ENCODE measurements at places on chromosomes 3 and 15. TPM values are rescaled to one million over a fixed set of nuclear protein-coding genes. Genes with fewer than 3 reads are reported as not detected.

CHMP2B gene
- total RNA-seq: 44.9 TPM

FBXL2 gene
- total RNA-seq: 9.7 TPM

TICRR gene
- total RNA-seq: 3.7 TPM

PLS1 gene
- total RNA-seq: 10.5 TPM

DNAH12 gene
- not detected for total RNA-seq

DNA sequence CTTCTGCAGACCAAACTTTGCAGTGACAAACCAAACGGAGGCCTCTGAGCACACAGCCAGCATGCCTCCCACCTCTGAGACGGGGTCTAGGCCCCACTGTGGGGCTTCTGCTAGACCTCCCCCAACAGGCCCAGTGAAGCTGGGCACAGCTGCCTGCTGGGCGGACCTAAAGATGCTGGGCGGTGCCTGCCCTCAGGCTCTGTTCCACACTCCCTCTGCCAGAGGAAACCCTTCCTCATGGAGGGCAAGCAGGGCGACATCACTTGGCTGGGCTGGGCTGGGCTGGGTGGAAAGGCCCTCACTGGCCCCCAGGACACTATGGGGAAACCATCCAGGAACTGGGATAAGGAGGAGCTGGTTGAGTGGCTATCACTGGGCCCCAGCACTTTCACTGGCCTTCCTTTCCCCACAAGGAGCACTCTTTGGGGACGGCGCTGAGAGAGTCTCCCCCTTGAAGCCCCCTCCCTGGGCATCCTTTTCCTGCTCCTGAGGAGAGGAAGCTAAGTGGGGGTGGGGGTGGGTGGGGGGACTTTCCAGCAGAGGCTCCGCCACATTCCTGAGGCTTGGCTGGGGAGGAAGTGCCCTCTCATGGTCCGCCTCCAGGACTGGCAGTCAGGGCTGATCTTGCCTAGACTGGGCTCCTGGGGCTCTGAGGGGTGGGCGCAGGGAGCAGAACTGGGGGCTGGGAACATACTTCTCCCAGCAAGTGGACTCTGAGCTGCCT, 98.1 kb upstream of the HACD2 start:
- no peak for DNase-seq

DNA sequence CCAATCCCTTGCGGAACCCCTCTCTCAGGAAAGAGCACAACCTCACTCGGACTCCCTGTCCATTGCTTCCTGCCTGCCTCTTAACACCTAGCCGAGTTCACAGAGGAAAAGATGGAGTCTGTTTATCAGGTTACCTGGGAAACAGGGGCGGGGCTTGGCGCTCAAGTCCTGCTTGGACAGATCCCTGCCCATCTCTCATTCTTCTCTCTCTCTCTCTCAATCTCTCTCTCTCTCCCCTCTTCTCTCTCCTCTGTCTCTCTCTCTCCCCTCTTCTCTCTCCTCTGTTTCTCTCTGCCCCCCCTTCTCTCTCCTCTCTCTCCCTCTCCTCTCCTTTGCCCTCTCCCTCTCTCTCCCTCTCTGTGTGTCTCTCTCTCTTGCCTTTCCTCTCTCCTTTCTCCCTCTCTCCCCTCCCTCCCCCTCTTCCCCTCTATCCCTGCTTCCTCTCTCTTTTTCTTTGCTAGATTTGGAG, at the start of gene EFHB:
Gene EFHB, minus strand, starts transcription at position 120 of the 469 bp plus-strand sequence. CDS start 199 bp downstream, outside the sequence.
- DNase-seq: peak; percentile 64

DNA sequence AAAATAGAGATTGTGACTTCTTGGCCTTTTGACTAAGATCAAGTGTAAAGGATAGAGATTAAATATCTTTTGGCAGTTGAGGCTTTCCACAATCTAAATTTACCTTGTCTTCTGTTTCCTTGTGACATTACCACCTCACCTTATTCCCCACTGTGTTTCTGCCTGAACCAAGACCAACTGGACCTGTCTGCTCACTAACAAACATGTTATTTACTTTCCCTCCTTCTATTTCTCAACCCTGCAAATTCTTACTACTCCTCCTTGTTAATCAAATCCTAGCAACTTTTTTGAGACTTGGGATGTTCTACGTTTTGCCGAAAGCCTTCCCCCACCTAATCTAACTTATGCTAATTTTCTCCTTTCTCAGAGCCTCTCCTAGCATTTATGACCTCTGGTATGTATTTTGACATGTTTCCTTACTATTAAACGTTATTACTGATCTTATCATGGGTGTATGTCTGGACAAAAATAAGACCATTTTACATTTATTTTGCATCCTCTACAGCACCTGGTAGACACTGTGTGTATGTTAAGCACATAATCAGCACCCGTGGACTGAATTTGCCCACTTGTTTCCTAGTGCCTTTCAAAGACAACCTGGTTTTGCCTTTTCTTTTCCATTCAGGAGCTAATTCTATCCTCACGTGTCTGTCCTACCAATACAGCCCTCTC, 7.6 kb upstream of the CCNL1 start:
- no peak for DNase-seq

- DNase-seq: no peak
Observed at GRCh38 chr3:101632586-101632985, 44.3 kb downstream of the ZBTB11 start.
